ENCODE measurements at places on chromosomes 7 and 10.

DNA sequence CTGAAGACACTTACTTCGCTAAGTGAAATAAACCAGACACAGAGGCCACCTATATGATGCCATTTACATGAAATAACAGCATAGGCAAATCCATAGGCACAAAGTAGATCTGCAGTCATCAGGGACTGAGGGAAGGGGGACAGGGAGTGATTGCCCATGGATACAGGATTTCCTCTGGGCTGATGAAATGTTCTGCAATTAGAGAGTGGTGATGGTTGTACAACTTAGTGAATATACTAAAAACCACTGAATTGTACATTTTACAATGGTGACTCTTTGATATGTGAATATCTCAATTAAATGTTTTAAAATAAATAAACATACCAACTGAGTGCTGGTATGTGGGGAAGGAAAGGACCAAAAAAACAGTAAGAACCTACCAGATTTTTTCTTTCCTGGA, 20.4 kb downstream of the PPA1 start:
- no peak for DNase-seq
- H3K27ac ChIP-seq: no peak overlapping the region
- H3K4me3 ChIP-seq: no peak overlapping the region
- H3K4me1 ChIP-seq: no peaks in the 10 kb centered on the region
- H3K36me3 ChIP-seq: peaks cover 21% of the 10 kb centered on the region
- no peaks in the 10 kb centered on the region for H3K27me3 ChIP-seq

- DNase-seq: no peak
- no peak overlapping the region for H3K4me3 ChIP-seq
- H3K27me3 ChIP-seq: no peaks in the 10 kb centered on the region
- no peak overlapping the region for H3K27ac ChIP-seq
- H3K36me3 ChIP-seq: no peaks in the 10 kb centered on the region
- no peaks in the 10 kb centered on the region for H3K4me1 ChIP-seq
These were observed 166.0 kb upstream of the GDF10 start for GRCh38 chr10:47133871-47134570.

DNA sequence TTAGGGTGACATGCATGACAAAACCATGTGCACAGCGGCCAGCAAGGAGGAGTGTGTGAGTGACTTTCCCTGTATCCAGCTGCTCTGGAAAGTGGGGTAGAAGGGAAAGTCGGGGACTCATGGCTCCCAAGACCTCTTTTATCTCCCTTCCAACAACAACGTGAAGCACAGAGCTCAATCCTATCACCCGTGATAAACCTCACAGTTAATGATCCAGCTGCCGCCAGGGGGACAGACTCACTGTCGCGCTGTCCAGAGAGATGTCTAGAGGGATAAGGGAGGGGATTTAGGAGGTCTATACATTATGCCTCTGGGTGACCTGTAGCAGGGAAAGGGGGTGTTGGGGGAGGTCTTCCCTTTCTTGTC, 84.0 kb upstream of the SMNDC1 start:
- no peaks in the 10 kb centered on the region for H3K27me3 ChIP-seq
- H3K4me1 ChIP-seq: peaks cover 14% of the 10 kb centered on the region
- no peak overlapping the region for H3K4me3 ChIP-seq
- no peaks in the 10 kb centered on the region for H3K36me3 ChIP-seq

DNA sequence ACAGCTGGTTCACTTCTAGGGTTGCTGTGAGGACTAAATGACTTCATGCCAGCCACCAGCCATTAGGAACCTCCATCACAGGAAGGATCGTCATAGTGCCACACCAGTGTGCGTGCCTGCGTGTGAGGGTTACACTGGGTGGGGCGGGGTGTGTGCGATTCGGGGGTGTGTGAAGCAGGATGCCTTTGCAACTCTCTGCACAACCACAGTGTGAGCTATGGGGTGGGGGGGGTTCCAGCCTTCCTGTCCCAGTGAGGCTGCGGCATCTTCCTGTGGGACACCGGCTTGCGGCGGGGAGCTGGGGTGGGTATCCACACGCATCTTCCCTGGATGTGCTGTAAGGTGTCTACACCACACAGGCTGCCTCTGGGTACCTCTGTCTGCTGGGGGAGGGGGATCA, 6.9 kb upstream of the ELFN1 start:
- H3K27me3 ChIP-seq: peaks cover 7% of the 10 kb centered on the region
- no peaks in the 10 kb centered on the region for H3K36me3 ChIP-seq

DNA sequence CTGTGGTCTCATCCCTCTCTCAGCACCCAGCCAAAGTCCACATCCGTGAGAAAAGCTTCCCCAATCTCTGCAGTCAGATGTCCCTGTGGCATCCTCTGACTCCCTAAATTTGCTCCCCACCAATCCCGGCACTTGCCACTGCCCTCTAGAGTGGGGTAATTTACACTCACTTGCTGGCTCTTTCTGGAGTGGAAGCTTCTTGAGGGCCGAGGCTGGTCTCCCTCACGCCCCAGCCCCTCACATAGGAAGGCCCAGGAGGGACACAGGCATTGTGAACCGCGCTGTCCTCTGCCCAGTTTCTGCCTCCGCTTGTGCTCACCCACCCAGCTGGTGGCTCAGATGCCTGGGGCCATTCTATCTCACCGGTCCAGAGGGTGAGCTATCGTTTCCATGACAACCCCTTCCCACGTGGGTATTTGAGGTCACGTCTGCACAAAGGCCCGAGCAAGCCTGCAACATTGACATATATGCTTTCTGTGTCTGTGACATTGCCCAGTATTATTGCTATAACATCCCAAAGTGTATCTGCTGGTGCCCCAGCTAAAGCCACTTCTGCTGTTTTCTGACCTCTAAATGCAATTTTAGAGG, 97.3 kb upstream of the CTBP2 start:
- H3K4me3 ChIP-seq: no peak overlapping the region
- H3K27ac ChIP-seq: no peak overlapping the region
- H3K27me3 ChIP-seq: no peaks in the 10 kb centered on the region
- H3K36me3 ChIP-seq: no peaks in the 10 kb centered on the region

DNA sequence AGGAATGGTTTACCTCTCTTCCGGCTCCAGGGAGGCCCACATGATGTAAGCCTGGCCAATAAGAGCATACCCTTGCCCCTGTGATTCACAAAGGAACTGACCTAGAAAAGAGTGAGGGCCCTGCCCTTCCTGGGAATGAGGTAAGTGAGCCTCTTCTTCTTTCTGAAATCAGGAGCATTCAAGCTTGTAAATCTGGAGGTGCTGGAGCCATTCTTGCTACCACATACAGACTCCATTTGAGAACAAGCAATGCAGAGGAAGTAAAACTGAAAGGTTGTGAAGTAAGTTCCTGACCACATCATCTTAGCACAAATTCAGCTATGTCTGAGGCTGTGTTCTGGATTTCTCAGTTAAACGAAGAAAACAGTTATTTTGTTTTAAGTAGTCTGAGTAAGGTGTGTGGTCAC, 132.2 kb downstream of the CD36 start:
- H3K4me3 ChIP-seq: no peak overlapping the region
- no peak for DNase-seq
- no peaks in the 10 kb centered on the region for H3K36me3 ChIP-seq

DNA sequence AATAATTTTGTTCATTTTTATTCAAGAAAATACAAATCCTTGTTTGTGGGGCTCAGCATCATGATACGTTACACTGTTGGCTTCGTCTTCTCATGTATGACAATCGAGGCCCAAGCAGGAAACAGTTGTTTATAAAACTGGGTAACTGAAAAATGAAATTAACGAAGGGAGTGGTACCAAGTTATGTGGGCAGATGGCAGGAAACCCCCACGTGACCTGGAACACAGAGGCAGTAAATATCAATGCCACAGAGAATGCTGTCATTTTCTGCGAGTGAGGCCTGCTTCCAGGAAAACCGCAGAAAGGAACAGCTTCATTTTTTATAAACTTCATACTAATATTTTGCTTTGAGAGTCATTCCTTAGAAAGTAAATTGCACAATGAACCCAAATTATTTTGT, 201.0 kb upstream of the ADARB2 start:
- no peak overlapping the region for H3K4me3 ChIP-seq
- H3K27ac ChIP-seq: peak overlapping the region; percentile 47
- peaks cover 15% of the 10 kb centered on the region for H3K4me1 ChIP-seq
- peak; percentile 62 for DNase-seq

Measured in CD4-positive, alpha-beta memory T cell (primary cell).